Fibroblast of upper back skin (primary cell): ENCODE measurements at places on chromosomes 16 and 17.

DNA sequence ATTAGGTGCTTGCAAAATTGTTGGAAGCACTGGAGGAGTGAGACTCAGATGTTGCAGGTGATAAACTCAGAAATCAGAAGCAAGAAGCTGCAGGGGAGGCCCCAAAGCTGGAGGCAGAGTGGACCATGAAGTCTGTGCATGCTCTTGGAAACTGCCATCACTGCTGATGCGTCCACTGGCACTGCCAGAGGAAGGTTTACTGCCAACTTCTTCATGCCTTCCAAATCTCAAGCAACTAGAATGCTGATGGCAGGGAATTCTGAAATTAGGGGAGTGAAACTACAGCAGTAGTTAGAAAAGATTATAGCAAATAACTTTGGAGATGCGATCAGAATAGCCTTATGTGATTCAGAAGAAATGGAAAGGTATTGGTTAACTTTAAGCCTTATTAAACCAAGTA is 277.1 kb upstream of the SDK2 start:
- no peak for DNase-seq

DNA sequence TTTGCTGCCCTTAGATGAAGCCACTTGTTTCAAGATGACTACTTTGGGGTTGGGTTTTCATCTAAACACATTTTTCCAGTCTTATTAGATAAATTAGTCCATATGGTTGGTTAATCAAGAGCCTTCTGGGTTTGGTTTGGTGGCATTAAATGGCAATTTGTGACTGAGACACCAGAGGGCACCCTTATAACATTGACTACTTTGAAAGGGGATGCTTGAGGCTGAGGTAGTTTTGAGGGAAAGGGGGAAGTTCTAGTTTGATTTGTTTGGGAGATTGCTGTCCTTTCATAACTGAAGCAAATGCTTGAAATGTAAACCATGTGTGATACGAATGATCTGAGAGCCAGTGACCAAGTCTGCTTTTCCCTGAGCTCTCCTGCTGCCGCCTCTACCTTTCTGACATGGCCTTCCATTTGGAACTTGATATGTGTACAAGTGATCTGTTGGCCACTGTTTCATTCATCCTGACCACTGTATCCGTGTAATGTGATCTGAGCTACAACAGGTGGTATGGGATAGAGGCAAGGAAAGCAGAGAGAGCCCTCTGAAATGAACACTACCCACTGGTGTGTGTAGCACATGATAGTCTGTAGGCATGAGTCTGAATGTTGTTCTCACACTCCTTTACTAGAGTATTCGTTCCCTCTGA is 5.8 kb upstream of the RARA start:
- peak; percentile 82 for DNase-seq

GRCh38 chr17:36641877-36642845 is 40.8 kb downstream of the MRM1 start:
- no peak for DNase-seq

DNA sequence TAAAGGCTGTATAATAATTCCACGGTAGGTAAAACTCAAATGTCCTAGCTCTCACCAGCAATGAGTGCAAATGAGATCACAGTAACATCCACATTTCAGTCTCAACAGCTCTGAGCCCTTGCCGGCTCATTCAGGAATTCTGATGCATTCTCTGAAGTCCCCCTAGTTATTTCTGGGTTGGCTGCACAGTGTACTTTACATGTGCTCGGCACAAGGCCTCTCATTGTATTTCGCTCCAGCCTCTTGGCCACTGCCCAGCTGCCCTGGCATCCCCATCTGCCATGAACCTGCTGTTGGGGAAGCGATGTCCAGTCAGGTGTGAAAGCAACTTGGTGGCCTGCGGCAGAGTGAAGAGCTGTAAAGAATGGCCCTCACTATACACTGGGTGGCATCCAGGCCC is 14.3 kb downstream of the PRCD start:
- DNase-seq: no peak

- DNase-seq: peak; percentile 68
These were observed 611.3 kb upstream of the SALL1 start for GRCh38 chr16:51762081-51762996.

- no peak for DNase-seq
These were observed 221.0 kb downstream of the UTP18 start for GRCh38 chr17:51481370-51481769.
